H1 (cell line): ENCODE measurements at places on chromosomes 13 and 19.

DNA sequence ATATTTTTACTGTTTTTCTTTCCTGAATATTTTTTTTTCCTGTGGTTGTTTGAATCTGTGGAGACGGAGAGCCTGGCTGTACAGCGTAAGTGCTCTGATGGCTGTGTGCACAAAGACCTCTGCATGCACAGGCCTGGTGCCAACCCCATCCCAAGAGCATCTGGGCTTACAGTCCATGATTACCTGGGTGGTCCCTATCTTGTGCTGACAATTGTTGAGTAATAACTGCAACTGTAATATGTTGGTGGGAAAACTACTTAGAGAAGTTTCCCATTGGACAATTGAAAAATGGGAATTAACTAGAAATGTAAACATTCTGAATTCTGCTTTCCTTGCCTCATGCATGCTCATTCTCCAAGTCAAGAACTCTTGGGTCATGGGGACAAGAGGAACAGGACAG is 268.7 kb downstream of the SHISA2 start:
- no peak for DNase-seq

GRCh38 chr13:99050983-99051488 is 73.2 kb upstream of the DOCK9 start:
- DNase-seq: no peak

GRCh38 chr13:71300602-71301001 is 566.4 kb downstream of the DACH1 start:
- DNase-seq: no peak

DNA sequence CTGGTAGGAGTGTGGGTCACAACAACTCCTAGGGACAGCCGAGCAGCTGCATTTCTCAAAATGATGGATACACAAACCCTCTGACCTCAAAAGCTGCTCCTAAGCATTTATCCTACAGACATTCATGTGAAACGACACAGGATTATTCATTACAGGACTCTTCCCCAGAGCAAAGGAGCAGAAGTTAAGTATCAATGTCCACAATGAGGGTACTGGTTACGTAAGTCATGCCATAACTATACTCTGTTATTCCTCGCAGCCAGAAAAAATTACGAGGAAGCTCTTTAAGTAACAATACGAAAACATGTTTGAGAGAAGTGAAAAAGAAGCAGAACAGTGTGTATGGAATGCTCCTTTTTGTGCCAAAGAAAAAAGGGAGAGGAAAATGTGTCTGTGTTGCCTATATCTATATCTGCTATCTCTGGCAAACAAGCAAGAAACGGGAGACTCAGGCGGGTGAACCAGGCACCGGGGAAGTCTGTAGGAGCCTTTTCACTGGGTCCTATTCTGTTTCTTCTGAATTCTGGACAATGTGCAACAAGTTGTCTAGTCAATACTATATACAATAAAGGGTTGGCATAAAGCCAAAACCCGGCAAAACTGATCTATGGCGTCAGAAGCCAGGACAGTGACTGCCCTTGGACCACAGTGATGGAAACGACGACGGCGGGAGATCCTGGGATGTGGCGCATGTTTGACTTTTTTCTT is 1.3 kb downstream of the ISOC2 start:
- DNase-seq: no peak

GRCh38 chr19:3521104-3521445 is 15.0 kb downstream of the FZR1 start:
- no peak for DNase-seq

- DNase-seq: no peak
These were observed 32.9 kb downstream of the NAXD start for GRCh38 chr13:110648146-110648819.

- DNase-seq: no peak
These were observed 861.2 kb downstream of the UQCRFS1 start for GRCh38 chr19:28351761-28352160.

DNA sequence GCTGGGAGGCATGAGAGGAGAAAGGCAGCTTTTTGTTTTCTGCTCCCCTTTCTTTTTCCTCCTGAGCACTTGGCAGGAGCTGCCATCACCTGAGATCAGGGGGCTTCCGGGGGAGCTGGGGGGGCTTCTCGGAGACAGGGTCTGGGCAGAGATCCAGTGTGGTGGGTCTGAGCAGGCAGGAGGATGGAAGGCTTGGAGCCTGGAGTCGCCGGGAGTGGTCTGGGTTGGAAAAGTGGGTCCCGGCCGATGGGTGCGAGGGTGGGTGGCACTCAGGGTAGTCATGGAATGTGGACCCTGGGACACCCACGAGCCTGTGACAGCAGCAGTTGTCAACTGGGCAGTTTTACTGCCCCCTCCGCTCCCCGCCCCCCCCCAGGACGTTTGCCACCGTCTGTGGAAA is 2.2 kb upstream of the ADM5 start:
- no peak for DNase-seq

DNA sequence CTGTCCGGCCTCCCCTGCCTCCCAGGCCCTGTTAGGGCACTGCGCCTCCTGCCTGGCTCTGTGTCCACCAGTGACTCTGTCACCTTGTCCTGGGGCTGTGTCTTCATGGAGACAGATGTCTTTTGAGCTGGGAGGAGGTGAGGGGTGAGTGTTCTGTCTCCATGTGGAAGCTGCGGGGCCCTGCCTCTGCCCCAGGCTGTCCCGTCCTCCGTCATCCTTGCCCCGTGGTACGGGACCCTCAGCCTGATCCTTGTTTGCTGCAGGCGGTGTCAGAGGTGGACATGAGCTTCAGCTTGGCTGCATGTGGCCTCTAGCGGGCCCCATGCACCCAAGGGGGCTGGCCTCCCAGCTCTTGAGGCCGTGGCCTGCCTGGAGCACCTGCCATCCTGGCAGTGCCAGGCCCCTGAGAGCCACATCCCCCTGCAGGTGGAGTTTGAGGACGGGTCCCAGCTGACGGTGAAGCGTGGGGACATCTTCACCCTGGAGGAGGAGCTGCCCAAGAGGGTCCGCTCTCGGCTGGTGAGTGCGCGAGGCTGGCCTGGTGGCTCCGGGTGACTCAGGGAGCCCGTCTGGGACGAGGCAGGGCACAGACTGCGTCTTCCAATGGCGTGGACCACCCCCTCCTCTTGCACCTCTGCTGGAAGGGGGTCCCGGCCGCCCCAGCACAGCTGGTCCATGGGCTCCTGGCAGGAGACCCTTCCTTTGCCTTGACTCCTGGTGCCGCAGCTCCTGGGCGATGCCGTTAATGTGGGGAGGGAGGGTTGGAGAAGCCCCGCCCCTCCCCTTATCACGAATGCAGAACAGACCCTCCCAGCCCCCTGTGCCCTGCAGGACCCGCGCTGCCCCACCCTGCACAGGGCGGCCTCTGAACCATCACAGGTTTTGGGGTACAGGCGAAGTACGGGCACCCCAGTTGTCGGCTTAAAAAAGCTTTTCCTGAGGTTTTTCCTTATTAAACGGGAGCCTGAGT is 181.3 kb downstream of the KDM4B start:
- DNase-seq: no peak

- DNase-seq: no peak
These were observed 92.4 kb upstream of the SIAH3 start for GRCh38 chr13:45943965-45944364.

DNA sequence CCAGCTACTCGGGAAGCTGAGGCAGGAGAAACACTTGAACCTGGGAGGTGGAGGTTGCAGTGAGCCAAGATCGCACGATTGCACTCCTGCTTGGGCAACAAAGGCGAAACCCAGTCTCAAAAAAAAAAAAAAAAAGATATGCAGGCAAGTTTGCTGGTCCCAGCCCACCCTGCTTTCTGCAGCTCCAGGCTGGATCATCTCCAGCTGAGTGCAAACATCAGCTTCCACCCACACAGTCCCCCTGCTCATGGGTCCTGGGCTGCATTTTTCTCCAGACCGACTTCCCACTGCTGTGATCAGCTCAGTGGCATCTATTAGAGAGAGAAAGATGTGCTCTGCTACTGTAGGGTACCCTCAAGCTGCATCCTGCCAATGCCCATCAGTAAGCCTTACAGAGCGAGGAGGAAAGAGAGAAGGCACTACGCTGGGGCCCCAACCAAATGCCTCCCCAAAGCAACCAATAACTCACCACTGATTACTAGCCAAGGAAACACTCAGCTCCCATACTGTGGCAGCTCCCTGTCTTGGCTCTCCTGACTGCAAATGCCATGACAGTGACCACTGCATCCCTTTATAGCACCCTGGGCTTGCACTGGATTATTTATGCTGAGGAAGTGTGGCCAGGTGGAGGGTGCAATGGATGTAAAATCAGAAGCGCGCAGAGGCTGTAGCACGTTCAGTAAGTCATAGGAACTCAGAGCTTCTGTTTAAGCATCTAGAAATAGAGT is 170.9 kb upstream of the ZNF507 start:
- peak; percentile 14 for DNase-seq

- DNase-seq: no peak
These were observed 8.0 kb downstream of the ARHGEF1 start for GRCh38 chr19:41890936-41891335.
